HFFc6 (cell line): ENCODE measurements at places on chromosomes 1 and 21. TPM values are rescaled to one million over a fixed set of nuclear protein-coding genes. Genes with fewer than 3 reads are reported as not detected.

- DNase-seq, result no peak
- no peaks in the 10 kb centered on the region for H3K36me3 ChIP-seq
- no peak overlapping the region for H3K4me3 ChIP-seq
- H3K4me1 ChIP-seq, result no peaks in the 10 kb centered on the region
- H3K27ac ChIP-seq, result no peak overlapping the region
Observed at GRCh38 chr1:219661464-219662092, 48.7 kb upstream of the ZC3H11B start.

GRCh38 chr1:156655904-156656516, 14.1 kb downstream of the BCAN start:
- H3K27me3 ChIP-seq, result peaks cover 32% of the 10 kb centered on the region
- H3K36me3 ChIP-seq, result no peaks in the 10 kb centered on the region
- peaks cover 36% of the 10 kb centered on the region for H3K4me1 ChIP-seq
- no peak overlapping the region for H3K27ac ChIP-seq

- peak overlapping the region; percentile 36 for H3K27ac ChIP-seq
- peaks cover 1% of the 10 kb centered on the region; the same call in 1 of the 2 replicates for H3K27me3 ChIP-seq
- peaks cover 23% of the 10 kb centered on the region for H3K4me1 ChIP-seq
- DNase-seq, result peak; percentile 21
- H3K4me3 ChIP-seq, result no peak overlapping the region
Observed at GRCh38 chr1:78038071-78038470, 7.7 kb upstream of the GIPC2 start.

Gene SLC44A5
- total RNA-seq, result not detected in 2 replicates

- H3K36me3 ChIP-seq, result peaks cover 33% of the 10 kb centered on the region
- peak; percentile 34 for DNase-seq
- H3K4me1 ChIP-seq, result peaks cover 10% of the 10 kb centered on the region
- H3K27me3 ChIP-seq, result no peaks in the 10 kb centered on the region
Observed at GRCh38 chr1:17020502-17020901, 8.8 kb upstream of the ATP13A2 start.

- peak; percentile 77 for DNase-seq
- peaks cover 52% of the 10 kb centered on the region for H3K4me1 ChIP-seq
- H3K4me3 ChIP-seq, result peak overlapping the region; percentile 96
Observed at GRCh38 chr1:67831850-67832513, 1.3 kb downstream of the GNG12 start.

DNA sequence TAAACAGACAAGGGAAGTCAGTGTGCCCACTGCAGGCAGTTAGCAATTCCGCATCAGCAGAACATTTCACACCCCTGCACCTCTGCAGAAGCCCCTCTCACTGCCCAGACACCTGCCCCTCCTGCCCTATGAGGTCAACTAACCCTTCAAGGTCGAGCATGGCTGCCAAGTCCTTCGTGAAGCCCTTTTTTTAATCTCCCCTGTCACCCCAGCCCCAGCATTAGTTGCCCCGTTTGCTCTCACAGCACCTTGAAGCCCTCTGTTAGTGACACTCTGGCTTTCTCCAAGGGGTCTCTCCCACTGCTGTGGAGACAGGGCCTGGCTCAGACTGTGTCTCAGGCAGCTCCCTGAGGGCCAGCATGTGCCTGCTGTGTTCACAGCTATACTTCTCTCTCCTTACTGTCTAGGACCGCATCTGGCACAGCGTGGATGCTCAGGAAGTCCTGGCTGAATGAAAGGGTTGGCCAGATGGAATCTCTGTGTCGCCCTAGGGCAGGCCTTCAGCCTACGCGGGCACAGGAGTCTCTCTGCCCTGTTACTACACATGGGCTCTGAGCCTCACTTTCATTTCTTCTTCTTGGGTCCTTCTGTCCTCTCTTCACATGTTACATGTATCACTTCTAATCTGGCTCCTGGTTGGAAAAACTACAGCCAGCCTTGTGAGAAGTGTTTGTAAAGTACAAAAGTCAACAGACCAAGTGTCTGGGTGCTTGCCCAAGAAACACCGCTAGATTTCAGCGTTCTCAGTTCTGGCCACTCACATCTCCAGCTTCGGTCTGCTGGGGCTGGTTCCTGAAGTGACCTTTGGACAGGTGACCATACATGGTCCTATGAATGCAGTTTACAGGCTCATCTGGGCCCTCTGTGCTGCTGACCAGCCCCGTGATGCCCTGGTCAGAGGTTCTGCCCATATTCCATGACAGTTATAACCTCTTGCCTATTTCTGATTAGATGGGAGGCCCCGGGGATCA, 19.7 kb downstream of the SLC2A1 start:
- DNase-seq, result no peak
- H3K27ac ChIP-seq, result peak overlapping the region; percentile 95
- H3K4me1 ChIP-seq, result peaks cover 80% of the 10 kb centered on the region
- H3K4me3 ChIP-seq, result peak overlapping the region; percentile 10; the same call in 1 of the 2 replicates
- peaks cover 10% of the 10 kb centered on the region for H3K27me3 ChIP-seq
- peaks cover 55% of the 10 kb centered on the region for H3K36me3 ChIP-seq

DNA sequence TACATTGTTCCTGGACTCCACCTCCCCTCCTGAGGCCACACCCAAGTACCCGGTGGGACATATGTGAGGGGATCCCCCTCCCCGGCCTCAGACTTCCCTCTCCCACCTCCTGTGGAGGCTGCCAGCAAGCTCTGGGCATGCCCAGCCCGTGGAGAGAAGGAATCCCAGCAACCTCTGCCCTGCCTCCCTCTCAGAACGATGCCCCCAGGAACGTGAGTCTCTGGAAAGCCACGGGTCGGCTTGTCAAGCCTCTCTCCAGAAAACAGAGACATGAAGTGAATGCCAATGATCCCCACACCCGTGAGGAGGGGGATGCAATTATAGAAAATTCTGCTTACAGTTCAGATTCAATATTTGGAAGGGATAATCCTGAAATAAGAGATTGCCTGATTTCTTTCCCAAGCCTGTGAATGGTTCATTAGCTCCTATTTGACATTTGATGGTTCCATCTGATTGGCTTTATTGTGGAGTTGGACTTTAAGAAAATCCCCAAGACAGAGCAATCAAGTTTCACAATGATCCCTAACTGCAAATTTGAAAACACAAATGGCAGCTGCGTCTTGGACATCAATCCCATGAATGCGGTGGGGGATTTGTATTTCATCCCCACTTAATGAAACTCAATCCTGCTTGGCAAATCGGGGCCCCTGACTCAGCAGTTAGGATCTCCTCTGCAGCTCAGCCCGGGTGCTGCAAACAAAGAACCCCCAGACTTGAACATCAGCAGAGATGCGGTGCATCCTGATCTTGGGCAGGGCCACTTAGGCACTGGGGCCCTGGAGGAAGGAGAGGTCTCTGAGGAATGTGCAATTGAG, 9.1 kb upstream of the GUCA2B start:
- H3K4me1 ChIP-seq, result peaks cover 5% of the 10 kb centered on the region; the same call in 1 of the 2 replicates
- peaks cover 40% of the 10 kb centered on the region for H3K27me3 ChIP-seq
- DNase-seq, result no peak
- no peak overlapping the region for H3K4me3 ChIP-seq
- H3K27ac ChIP-seq, result no peak overlapping the region
- no peaks in the 10 kb centered on the region for H3K36me3 ChIP-seq

Gene CD34
- total RNA-seq, result 0.60 and 0.63 TPM in 2 replicates

Gene RER1
- 254 and 284 TPM in 2 replicates for total RNA-seq

GRCh38 chr1:78277253-78277652, 213.5 kb upstream of the PTGFR start:
- peaks cover 80% of the 10 kb centered on the region for H3K4me1 ChIP-seq
- H3K4me3 ChIP-seq, result peak overlapping the region; percentile 29; the same call in 1 of the 2 replicates
- peak; percentile 70 for DNase-seq
- H3K27ac ChIP-seq, result peak overlapping the region; percentile 75
- peaks cover 5% of the 10 kb centered on the region for H3K36me3 ChIP-seq
